Hepatocyte (in vitro differentiated cells): ENCODE measurements at places on chromosomes 5 and 9. TPM values are rescaled to one million over a fixed set of nuclear protein-coding genes. Genes with fewer than 3 reads are reported as not detected.

- no peak for DNase-seq
Measured at GRCh38 chr5:171891150-171891549, 105.5 kb downstream of the SMIM23 start.

GRCh38 chr5:26884481-26884880 lies 153.9 kb downstream of the CDH9 start:
- no peak for DNase-seq

DNA sequence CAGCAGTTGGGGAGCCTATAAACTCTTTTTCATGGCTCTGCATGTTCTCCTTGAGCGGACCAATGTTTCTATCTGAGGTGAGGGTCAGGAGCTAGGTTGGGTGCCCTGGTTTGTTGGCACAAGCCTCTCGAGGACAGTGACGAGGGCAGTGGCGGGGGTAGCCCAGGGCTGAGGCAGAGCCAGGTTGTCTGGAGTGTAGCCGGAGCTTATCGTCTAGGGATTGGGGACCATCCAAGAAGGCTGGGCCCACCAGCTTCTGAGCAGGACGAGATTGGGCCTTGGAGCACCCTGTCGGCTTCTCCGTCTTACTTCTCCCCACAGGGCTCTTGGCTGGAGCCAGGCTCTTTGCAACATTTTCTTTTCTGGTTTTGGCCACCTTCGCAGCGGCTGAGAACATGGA lies 13.2 kb upstream of the CCL21 start:
- no peak for DNase-seq

DNA sequence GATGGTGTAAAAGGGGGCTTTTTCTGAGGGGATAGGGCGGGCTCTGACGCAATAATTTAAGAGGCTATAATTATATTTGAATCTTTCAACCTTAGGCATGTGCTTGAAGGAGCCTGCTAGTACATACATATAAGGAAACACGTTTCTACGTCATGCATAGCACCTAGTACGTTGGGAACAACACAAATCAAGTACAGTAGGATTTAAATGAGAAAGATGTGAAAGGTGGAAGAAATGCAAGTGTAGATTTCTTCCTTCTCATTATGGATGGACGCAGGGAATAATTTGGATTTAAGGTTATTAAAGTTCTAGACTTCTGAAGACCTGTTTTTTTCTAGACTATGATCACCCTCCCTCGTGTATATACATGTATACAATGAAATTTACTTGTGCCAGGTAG lies 927 bp upstream of the CDO1 start:
- no peak for DNase-seq

- no peak for DNase-seq
Measured at GRCh38 chr5:65749956-65750355, 28.0 kb downstream of the NLN start.

DNA sequence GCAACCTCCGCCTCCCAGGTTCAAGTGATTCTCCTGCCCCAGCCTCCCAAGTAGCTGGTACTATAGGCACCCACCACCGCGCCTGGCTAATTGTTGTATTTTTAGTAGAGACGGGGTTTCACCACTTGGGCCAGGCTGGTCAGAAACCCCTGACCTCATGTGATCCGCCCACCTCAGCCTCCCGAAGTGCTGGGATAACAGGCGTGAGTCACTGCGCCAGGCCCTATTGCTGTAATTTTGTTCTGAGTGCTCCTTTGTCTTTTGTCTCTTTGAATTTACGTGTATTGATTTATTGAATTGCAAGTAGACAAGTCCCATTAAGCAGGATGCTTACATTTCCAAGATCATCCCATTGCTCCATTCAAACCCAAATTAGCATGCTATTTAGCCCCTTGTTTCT lies 186.7 kb downstream of the MSX2 start:
- DNase-seq = no peak

- no peak for DNase-seq
Measured at GRCh38 chr5:159833846-159834245, 82.4 kb upstream of the ADRA1B start.

DNA sequence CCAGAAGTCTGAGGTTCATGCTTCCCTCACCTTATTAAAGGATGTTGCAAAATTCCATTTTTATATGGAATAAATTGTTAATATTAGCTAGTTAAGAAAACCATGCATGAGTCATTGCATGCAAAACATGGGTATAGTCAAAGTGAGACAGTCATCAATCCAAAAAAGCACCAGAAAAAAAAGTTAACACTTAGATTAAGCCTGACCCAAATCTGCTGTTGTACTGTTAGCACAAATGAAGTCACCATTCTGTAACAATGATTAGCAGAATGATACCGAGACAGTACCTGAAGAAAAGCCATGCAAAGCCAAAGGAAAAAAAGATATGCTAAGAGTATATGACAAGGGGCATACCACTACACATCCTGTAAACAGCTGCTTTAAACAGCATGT lies 49.5 kb downstream of the PKD2L2 start:
- DNase-seq = no peak

GRCh38 chr5:148729182-148729581 lies 74.9 kb upstream of the HTR4 start:
- peak; percentile 26 for DNase-seq

GRCh38 chr5:133957591-133957990 lies 10.8 kb downstream of the C5orf15 start:
- DNase-seq = no peak

- no peak for DNase-seq
Measured at GRCh38 chr5:66628561-66628960, 32.4 kb downstream of the MAST4 start.

GRCh38 chr9:76352026-76352620 lies 42.1 kb downstream of the RFK start:
- DNase-seq = no peak

DNA sequence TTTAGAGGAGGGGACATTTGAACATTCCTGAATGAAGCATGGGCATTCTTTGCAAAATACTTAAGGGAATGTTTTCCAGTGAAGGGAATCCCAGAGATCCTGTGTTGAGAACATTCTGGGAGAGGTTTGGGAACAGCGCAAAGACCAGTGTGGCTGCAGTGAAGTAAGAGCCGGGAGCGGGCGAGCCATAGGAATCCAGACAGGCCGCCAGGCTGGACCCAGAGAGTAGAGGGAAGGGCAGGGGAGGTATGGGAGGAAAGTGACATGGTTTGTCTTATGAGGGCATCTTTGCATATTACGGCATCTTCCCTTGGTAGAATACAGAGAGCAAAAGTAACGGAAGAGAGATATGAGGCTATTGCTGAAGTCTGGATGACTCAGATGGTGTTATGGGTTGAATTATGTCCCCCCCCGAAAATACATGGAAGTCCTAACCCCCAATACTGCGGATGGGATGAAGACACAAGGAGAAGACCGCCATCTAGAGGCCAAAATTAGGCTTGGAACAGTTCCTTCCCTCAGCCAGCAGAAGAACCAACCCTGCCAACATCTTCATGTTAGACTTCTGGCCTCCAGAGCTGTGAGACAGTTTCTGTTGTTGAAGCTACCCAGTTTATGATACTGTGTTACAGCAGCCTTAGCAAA lies 268.2 kb downstream of the MAST4 start:
- no peak for DNase-seq

DNA sequence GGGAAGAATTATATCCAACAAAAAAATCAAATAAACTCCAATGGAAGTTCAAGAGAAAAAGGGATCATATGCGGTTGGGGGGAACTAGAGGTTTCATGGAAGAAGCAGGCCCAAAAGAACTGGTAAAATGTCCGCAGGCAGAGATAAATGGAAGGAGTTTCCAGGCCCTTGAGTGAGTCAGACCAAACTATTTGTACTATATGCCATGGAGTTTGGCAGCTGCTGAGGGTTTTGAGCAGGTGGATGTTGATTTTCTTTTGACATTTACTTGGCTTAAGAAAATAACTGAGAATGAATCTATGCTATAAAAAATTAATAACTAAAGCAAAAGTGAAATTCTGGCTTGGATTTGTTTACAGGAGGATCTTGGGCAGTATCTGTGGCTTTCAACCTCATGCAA lies 33.7 kb downstream of the MINAR2 start:
- DNase-seq = no peak

GRCh38 chr9:16046713-16047112 lies 493.9 kb downstream of the CCDC171 start:
- no peak for DNase-seq

DNA sequence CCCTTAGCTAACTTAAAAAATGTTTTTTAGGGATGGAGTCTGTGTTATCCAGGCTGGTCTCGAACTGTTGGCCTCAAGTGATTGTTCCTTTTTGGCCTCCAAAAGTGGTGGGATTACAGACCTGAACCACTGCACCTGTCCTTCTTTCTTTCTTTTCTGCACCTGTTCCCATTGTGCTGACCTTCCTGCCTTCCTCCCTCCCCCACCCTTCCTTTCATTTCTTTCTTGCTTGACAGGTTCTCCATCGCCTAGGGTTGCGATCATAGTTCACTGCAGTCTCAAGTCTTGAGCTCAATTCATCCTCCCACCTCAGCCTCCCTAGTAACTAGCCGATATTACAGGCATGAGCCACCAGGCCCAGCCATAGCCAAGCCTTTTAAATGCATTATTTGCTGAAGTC lies 20.6 kb downstream of the JMY start:
- no peak for DNase-seq

DNA sequence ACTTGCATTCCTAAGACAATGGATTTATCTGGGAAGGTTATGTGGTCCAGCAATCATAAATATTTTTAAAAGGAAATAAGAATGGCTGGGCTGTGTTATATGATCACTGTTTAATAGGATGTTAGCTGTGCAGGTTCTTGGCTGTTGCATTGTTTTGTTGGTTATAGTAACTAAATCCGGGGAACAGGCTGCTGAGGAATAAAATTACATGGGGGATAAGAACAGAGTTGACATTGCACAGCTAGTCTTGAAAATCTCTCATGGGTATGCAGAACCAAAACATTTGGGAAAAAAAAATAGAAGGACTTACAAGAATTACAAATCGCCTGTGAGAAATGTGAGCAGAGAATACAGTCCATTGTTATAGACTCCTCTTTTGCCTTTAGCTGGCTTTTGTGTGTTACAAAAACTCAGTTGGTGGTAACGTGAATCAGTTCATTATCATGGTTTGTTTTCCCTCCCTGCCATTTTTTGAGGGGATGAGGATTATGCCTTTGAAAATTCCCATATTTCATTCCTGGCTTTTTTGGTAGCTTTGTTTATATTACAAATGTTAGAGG lies 375.3 kb upstream of the DAB2 start:
- no peak for DNase-seq

- DNase-seq = no peak
Measured at GRCh38 chr9:72394066-72394465, 29.1 kb upstream of the ZFAND5 start.

GRCh38 chr5:61575581-61575980 lies 243.5 kb downstream of the ZSWIM6 start:
- no peak for DNase-seq

GRCh38 chr9:126049088-126049487 lies 277.5 kb upstream of the MVB12B start:
- DNase-seq = no peak

DNA sequence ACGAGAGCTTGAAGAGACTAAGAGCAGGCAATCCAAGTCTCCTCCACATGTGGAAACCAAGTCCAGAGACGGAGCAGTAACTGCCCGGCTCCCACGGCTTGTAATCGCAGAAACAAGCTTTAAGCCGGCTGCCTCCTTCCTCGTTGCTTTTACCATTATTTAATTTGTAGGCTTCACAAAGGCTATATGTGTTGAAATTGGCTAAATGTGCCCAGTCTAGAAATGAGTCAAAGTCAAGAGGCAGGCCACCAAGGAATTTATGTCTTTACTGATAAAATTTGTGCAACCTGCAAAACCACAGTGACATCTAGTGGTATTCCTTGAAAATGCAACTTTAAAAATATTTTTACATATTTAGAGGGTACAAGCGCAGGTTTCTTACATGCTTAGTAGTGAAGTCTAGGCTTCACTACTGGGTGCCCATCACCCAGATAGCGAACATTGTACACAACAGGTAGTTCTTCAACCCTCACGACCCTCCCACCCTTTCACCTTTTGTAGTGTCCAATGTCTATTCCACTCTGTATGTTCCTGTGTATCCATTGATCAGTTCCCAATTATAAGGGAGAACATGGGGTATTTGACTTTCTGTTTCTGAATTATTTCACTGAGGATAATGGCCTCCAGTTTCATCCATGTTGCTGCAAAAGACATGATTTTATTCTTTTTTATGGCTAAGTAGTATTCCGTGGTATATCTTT lies 33.5 kb upstream of the EBF1 start:
- peak; percentile 64 for DNase-seq

DNA sequence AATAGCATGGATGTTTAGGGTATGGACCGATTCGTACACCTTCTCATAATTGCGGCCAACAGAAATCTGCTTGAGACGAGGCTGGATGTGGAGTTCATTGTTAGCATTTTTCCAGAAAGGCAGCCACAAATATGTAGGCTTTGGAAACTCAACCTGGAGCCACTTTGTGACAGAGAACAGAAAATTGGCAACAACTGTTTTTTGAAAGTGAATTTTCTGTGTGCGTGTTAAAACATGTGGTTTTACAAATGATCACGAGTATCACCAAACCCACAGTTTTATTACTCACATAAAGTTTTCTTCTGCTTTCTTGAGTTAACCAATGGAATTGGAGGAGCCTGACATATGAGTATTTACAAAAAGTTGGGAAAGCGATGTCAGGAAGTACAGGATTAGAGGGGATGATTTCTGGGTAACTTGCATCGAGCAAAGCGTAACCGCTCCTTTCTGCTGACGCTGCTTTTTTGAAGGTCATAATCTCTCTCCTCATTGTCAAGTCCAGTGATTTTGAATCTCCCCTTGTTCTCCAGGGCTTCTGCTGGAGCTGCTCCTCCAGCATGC lies 138.5 kb upstream of the TAF11L2 start:
- DNase-seq = peak; percentile 65

DNA sequence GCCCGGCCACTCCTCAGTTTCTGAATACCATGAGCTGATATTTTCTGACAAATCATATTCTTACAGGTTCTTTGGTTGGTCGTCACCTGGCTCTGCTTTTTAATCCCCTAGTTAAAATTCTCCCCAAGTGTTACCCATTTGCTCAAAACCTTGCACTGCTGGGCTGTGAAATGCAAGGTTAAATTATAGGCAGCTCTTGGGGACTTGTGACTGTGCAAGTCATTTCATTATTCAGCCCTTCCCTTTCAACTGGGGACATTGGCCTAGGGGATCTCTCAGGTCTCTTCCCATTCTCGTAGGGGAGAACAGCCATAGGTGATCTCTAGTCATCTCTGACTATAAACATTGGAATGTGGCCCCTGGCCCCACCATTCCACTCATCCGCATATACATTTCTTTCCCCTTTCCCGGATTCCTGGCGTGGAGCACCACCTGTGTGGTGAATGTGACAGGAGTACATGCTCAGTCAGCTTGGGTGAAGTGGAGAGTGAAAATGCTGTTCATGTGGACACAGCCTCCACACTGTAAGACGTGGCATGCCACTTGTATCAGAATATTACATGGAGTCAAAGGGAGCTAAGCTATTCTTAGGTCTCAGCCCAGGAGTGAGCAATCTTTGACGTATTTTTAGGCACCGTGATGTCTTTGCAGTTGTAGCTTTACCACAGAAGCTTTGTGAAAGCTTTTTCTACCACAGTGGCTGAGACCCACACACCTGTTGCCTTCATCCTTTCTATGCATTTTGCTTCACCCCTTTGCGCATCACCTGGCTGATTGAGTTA lies 386.7 kb downstream of the KDM4C start:
- no peak for DNase-seq

Gene GDF9
- polyA plus RNA-seq = 2.2 and 4.1 TPM in 2 replicates

Gene FAM163B
- 0.35 TPM in 1 of 2 replicates, not detected in the other for polyA plus RNA-seq

Gene C5orf34
- polyA plus RNA-seq = 1.9 and 3.3 TPM in 2 replicates

Gene FOXD4
- polyA plus RNA-seq = 0.11 and 0.24 TPM in 2 replicates

Gene COL5A1
- 347 and 371 TPM in 2 replicates for polyA plus RNA-seq

Gene PCDHGB4
- polyA plus RNA-seq = 14.2 and 17.9 TPM in 2 replicates

Gene ANKRD18B
- 0.62 and 0.65 TPM in 2 replicates for polyA plus RNA-seq

Gene CDC20B
- polyA plus RNA-seq = 0.12 TPM in 1 of 2 replicates, not detected in the other

Gene DCTN4
- polyA plus RNA-seq = 18.3 and 22.9 TPM in 2 replicates

Gene HTR4
- polyA plus RNA-seq = 0.17 and 0.29 TPM in 2 replicates

Gene FOXD1
- polyA plus RNA-seq = 0.75 and 1.9 TPM in 2 replicates
